ENCODE measurements at places on chromosomes 7 and 10. TPM values are rescaled to one million over a fixed set of nuclear protein-coding genes. Genes with fewer than 3 reads are reported as not detected.

DNA sequence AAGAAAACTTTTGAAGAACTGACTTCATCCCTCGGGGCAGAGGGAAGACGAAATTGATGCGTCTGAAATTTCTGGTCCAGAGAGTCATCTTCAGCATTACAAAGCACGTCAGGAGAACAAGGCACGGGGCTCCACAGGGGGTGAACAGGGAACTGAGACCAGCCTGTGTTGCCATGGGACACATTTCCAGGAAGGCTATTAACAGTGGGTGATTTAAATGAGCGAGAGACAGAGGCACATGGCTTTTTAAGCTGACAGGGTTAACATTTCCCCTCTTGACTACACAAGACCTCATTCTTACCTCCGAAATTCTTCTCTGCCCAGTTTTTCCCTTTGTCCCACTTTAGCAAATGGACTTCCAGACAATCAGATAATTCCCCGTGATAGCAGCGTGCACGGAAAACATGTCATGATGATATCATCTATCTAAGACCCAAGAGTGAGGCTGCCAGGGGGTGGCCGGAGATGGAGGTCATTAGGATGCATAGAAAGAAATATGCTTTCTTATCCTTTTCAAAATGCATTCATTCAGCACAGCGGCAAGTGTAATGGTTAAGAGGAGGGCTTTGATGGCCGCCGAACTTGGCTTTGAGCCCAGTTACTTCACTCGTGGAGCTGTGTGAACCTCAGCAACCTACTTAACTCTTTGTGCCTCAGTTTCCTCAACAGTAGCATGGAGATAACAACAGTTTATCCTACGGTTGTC lies 248.0 kb downstream of the PRPF18 start:
- H3K27me3 ChIP-seq: peaks cover 7% of the 10 kb centered on the region
- no peaks in the 10 kb centered on the region for H3K36me3 ChIP-seq

GRCh38 chr7:140989068-140989467 lies 25.7 kb downstream of the MRPS33 start:
- H3K4me3 ChIP-seq: no peak overlapping the region
- no peak for DNase-seq
- H3K27ac ChIP-seq: no peak overlapping the region
- no peaks in the 10 kb centered on the region for H3K36me3 ChIP-seq
- H3K27me3 ChIP-seq: peaks cover 16% of the 10 kb centered on the region

- no peaks in the 10 kb centered on the region for H3K27me3 ChIP-seq
- H3K4me1 ChIP-seq: no peaks in the 10 kb centered on the region
- no peaks in the 10 kb centered on the region for H3K36me3 ChIP-seq
- no peak for DNase-seq
- H3K27ac ChIP-seq: no peak overlapping the region
Observed at GRCh38 chr7:67738958-67739357, 742.3 kb downstream of the TYW1 start.

FAM20C gene
- 1.3 TPM for total RNA-seq

- H3K27ac ChIP-seq: no peak overlapping the region
- H3K4me1 ChIP-seq: peaks cover 2% of the 10 kb centered on the region
- no peak overlapping the region for H3K4me3 ChIP-seq
Observed at GRCh38 chr7:159061674-159062212, 82.9 kb downstream of the VIPR2 start.

DNA sequence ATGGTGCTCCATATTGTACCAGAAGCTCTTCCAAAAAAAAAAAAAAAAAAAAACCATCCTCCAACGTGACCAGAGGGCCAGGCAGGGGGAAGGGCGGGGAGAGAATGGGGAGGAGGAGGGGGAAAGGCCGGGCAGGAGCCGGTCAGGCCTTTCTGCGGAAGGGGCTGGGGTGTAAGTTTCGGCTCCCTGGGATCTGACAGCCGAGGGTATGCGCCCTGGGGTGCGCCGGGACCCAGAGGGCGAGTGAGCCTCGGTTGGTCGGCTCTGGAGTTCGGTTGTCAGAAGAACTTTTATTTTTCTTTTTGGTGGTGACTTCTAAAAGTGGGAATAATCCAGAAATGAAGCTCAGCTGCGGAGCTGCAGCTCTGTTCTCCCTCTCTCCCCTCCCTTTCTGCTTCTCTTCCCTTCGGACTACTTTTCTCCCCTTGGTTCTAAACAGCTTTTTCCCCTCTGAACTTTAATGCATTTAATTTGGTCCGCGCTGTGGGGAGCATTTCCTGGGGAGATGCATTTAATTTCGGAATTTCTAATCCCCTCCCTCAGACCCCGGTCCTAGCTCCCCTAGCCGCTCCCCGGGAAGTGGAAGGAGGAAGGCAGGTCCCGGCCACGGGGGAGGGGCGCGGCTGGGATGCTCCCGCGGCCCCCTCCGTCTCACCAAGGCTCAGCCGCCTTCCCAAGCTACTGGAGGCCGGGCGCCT lies 3.9 kb upstream of the PAX2 start:
- H3K27ac ChIP-seq: no peak overlapping the region
- peaks cover 15% of the 10 kb centered on the region for H3K4me1 ChIP-seq
- H3K4me3 ChIP-seq: no peak overlapping the region
- H3K36me3 ChIP-seq: peaks cover 2% of the 10 kb centered on the region
- peaks cover 89% of the 10 kb centered on the region for H3K27me3 ChIP-seq
- no peak for DNase-seq

HOXA7 gene
- not detected for total RNA-seq

KCNMA1 gene
- 0.14 TPM for total RNA-seq

DNA sequence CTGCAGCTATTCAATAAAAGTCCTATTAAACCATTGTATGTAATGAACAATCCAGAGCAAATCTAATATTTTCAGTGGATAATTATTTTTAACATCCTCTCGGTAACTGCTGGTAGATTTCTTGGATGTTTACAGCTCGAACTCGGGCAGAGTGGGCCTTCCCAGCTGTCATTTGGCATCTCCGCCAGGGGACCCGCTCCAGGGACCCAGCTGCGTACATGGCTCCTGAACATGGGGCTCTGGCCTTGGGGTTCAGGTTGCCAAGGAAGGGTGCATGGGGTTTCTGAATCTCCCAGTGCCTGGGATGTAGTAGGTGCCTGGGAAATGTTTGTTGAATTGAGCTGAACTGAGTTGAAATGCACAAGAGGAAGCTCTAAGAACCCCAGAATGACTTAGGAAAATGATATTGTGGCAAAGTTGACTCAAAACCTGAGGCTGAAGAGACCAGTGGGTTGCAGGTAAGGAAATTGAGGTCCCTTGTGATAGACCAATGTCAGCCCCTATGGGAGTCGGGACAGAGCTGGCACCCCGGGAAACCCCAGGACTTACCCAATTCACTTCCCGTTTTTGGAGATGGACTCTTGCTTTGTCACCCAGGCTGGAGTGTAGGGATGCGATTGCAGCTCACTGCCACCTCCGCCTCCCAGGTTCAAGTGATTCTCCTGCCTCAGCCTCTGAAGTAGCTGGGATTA lies 228.4 kb downstream of the CUX1 start:
- DNase-seq: no peak
- no peaks in the 10 kb centered on the region for H3K27me3 ChIP-seq

- no peak overlapping the region for H3K27ac ChIP-seq
- peaks cover 2% of the 10 kb centered on the region for H3K4me1 ChIP-seq
- H3K27me3 ChIP-seq: peaks cover 50% of the 10 kb centered on the region
- no peaks in the 10 kb centered on the region for H3K36me3 ChIP-seq
- no peak overlapping the region for H3K4me3 ChIP-seq
Observed at GRCh38 chr10:75432176-75432575, 752 bp downstream of the LRMDA start.

DNA sequence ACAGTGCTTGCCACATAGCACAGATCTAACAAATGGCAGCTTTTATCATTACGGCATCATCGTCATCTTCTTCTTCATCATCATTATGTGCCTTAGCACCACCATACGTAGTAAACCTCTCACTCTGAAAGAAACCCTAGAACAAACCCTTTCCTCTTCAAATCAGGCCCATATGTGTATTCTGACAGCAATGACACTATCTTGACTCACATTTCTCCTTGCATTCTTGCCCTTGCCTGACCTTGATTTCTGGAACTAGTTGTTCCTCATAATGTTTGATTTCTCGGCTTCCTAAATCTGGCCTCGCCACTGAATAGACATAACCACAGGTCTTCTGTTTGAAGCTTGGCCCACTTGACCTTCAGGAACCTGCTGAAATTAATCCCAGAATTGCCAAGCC lies 115.3 kb downstream of the DGKI start:
- no peak overlapping the region for H3K27ac ChIP-seq
- no peak for DNase-seq
- H3K4me1 ChIP-seq: no peaks in the 10 kb centered on the region

- H3K4me1 ChIP-seq: peaks cover 23% of the 10 kb centered on the region
- H3K4me3 ChIP-seq: no peak overlapping the region
- peaks cover 17% of the 10 kb centered on the region for H3K36me3 ChIP-seq
- H3K27ac ChIP-seq: no peak overlapping the region
- no peak for DNase-seq
Observed at GRCh38 chr7:55504093-55504859, 68.0 kb downstream of the VOPP1 start.

- H3K36me3 ChIP-seq: no peaks in the 10 kb centered on the region
- no peak for DNase-seq
- H3K4me1 ChIP-seq: peaks cover 5% of the 10 kb centered on the region
- no peaks in the 10 kb centered on the region for H3K27me3 ChIP-seq
- no peak overlapping the region for H3K27ac ChIP-seq
Observed at GRCh38 chr7:45687185-45687560, 113.0 kb downstream of the ADCY1 start.

GRCh38 chr7:3412871-3413270 lies 111.8 kb downstream of the SDK1 start:
- H3K4me1 ChIP-seq: peaks cover 11% of the 10 kb centered on the region
- peaks cover 31% of the 10 kb centered on the region for H3K27me3 ChIP-seq
- no peak for DNase-seq
- no peak overlapping the region for H3K4me3 ChIP-seq

- DNase-seq: no peak
- H3K4me3 ChIP-seq: no peak overlapping the region
- no peaks in the 10 kb centered on the region for H3K27me3 ChIP-seq
- no peaks in the 10 kb centered on the region for H3K4me1 ChIP-seq
- H3K27ac ChIP-seq: no peak overlapping the region
- no peaks in the 10 kb centered on the region for H3K36me3 ChIP-seq
Observed at GRCh38 chr10:129891806-129892205, 72.3 kb downstream of the EBF3 start.

GRCh38 chr7:121269798-121270197 lies 59.0 kb upstream of the WNT16 start:
- no peak overlapping the region for H3K4me3 ChIP-seq
- H3K27me3 ChIP-seq: peaks cover 24% of the 10 kb centered on the region
- no peak overlapping the region for H3K27ac ChIP-seq
- H3K36me3 ChIP-seq: no peaks in the 10 kb centered on the region
- no peak for DNase-seq
- peaks cover 21% of the 10 kb centered on the region for H3K4me1 ChIP-seq

DNA sequence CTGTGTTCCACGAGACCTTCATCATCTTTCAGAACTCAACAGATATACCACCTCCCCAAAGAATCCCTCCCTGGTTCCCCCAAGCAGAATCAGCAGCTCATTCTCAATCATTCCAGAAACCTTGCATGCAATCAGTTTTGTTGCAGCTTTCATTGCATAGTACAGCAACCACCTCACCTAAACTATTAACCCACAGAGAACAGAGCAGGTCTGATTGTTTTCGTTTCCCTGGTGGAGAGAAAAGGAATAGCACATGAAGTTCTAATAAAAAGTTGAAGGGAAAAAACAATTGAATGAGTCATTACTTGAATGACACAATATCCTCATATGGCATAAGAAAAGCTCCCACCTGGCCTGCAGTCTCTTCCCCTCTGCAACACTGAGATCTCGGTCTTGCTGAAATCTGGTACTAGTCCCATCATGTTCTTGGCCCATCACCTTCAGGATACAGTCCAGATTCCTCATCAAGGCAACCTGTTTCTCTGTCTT lies 147.1 kb upstream of the GDF10 start:
- peaks cover 15% of the 10 kb centered on the region for H3K27me3 ChIP-seq
- H3K4me3 ChIP-seq: no peak overlapping the region
- no peak for DNase-seq
- H3K27ac ChIP-seq: no peak overlapping the region
- peaks cover 5% of the 10 kb centered on the region for H3K4me1 ChIP-seq

- no peak for DNase-seq
- H3K4me3 ChIP-seq: no peak overlapping the region
- peaks cover 26% of the 10 kb centered on the region for H3K36me3 ChIP-seq
- H3K27me3 ChIP-seq: no peaks in the 10 kb centered on the region
- peaks cover 7% of the 10 kb centered on the region for H3K4me1 ChIP-seq
Observed at GRCh38 chr7:5382281-5382892, 41.2 kb downstream of the TNRC18 start.

DNA sequence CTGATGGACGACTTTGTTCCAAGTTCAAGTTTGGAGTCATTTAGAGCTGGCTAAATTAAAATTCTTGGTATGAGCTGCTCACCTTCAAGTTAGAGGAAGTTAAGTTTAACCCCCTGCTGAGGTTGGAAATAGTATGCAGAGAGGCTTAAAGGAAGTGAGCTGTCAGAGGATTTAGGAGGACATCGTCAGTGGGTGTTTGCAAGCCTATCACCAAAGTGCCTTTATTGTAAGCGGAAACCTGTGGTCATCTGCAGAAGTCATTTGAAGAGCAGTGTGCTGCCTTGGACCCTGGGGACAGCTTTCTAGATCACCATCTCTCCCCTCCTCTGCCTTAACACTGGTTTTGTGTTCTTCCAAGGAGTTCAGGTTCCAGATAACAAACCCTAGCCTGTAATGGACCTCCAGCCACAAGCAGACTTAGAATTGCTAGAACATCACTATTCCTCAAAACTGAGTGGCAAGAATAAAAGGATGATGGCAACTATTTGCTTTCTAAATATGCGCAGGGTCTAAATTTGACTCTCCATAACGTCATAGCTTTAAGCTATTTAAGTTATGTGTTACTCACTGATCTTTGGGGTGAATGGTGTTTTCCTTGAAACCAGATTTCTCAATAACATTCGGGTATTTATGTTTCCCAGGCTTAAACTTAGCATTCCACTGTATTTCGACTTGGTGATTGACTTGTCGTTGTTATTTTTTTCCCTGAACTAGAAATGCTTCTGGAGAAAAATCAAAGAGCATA lies 93.4 kb downstream of the SLC39A12 start:
- H3K27me3 ChIP-seq: no peaks in the 10 kb centered on the region
- H3K4me3 ChIP-seq: no peak overlapping the region
- no peaks in the 10 kb centered on the region for H3K4me1 ChIP-seq
- H3K36me3 ChIP-seq: no peaks in the 10 kb centered on the region
- no peak for DNase-seq
- no peak overlapping the region for H3K27ac ChIP-seq

DNA sequence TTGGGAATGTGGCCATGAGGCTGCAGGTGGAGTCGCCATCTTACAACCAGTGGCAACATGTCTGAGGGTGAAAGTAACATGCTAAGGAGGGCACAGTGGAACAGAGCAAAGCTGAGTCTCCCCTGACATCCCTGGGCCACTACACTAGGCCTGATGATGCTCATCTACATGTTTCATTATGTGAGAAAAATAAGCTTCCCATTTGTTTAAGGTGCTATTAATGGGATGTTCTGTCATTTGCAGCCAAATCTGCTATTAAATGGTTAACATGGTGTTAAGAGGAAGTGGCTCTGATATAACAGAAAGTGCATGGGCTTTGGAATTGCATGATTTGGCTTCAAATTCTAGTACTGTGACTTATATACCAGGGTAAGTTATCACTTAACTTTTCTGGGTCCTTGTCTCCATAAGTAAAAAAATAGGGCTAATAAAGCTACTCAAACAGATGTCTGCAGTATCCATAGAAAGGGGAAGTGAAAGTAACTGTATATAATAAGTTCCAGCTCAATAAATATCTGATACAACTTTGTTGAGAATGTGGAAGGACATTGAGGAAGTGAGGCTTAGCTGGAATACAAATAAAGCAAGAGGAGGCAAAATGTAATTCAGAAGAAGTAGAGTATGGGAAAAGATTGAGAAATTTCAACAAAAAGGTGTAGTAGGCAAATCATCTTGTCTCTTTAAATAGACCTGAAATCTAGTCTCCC lies 158.9 kb downstream of the RTKN2 start:
- H3K4me3 ChIP-seq: no peak overlapping the region
- H3K4me1 ChIP-seq: peaks cover 46% of the 10 kb centered on the region
- no peak overlapping the region for H3K27ac ChIP-seq
- H3K36me3 ChIP-seq: peaks cover 3% of the 10 kb centered on the region

Data from activated T-helper 2 cell treated with anti-CD3 and anti-CD28 coated beads, Interferon-gamma antibody, Interleukin-2, Interleukin-4, amounts not matched to agents 10 μg/mL and 5 μg/mL and 100 μg/mL, durations not matched to agents 14 hours and 24 hours and 36 hours (primary cell).